Stimulated activated CD8-positive, alpha-beta memory T cell treated with anti-CD3 and anti-CD28 coated beads, Interleukin-15, amount 100 ng/mL, for 48 hours (primary cell): ENCODE measurements at places on chromosomes 16 and 17.

DNA sequence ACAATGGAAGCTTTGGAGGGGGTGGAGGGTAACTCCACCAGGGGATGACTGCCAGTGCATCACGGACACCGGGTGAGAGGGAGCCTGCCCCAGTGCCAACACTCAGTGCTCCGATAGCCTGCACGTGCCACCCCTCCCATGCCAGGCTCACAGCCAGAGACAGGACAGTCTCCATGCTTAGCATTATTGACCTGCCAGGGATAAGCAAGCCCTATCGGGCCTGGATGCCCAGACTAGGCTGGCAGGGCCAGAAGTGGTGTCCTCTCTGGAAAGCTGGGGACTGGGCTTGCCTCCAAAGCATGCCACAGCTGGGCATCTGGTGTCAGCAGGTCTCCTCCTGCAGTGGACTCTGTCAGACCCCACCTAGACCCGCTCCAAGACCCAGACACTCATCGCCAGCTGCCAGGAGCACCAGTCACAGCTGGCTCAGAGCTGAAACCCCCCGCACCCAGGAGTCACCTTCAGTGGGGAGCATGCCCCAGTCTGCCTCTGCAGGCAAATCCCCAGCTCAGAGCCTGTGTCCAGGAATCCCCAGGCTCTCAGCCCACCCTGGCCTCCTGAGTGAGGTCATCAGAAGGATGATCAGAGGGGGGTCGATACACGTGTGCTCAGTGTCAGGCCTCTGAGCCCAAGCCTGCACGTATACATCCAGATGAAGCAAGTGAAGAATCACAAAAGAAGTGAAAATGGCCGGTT, 1.8 kb upstream of the RHBDF1 start:
- DNase-seq: no peak

GRCh38 chr17:4657678-4658077, 16.2 kb upstream of the ALOX15 start:
- no peak for DNase-seq

DNA sequence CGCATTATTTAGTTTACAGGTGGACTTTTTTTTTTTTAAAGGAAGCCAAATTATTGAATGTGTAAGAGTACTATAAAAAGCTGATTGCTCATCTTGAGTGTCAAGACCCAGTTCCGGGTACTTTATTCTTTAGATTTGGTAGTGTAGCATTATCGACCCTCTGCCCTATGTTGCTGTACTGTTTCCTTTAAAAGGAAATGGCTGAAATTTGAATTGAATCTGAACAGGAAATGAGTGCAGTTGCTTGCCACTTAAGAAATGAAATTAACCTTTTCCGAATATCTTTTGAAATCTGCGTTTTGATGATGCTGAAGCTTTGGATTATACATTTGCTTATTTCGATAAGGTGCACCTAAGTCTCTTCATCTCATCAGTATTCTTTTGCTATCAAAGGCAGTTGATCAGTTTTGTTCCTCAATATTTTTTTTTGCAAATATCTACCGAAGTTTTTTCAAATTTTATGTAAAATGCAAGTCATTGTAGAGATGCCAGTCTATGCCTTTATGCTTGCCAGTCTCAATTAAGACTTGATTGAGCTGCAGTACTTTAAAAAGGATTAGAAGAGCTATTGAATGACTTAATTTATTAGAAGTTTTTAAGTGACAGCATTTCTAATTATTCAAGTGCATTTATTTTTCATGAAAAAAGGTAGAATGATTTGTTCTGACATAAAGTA, 1.8 kb downstream of the GGNBP2 start:
- no peak for DNase-seq

- no peak for DNase-seq
Measured at GRCh38 chr17:48465884-48466283, 35.9 kb upstream of the SKAP1 start.

DNA sequence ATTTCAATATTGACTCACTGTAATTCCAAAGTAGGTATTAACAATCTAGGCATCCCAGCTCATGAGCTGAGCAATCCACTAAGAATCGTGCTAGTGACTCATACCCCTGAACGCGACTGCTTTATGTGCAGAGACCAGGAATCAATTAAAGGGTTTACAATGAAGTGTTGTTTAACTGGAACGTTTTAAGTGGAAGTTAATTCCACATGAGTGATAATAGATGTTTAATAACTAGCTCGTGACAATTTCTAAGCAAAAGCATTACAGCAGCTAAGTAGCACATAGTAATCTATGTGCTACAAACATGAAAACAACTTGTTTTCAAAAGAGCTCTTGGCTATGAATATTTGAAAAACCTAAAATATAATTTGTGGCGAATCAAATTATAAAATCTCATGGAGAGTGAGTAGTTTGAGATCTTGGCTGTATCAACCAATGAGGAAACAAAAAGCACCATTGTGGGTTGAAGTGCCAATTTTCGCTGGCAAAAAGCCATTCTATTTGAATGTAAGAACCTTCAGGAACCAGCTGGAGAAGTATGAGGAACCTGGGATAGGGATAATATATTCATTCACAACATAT, 9.4 kb downstream of the GJC1 start:
- DNase-seq: no peak

DNA sequence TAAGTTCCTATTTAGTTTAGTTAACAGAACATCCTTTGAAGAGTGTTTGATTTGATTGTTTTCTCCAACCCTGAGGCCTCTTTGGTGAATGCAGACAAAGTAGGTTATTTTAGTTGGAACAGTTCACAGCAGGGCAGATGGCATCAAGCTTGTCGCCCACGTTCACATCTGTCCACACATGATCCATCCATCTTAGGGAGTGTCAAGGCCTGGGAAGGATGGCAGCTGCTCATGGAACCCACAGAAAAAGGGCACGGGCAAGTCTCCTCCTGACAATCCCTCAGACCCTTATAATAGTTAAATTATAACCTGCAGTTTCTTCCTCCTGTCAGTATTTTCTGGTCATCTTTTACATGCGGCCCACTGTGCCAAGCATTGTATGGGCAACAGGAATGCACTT, 60.2 kb downstream of the KNOP1 start:
- no peak for DNase-seq

DNA sequence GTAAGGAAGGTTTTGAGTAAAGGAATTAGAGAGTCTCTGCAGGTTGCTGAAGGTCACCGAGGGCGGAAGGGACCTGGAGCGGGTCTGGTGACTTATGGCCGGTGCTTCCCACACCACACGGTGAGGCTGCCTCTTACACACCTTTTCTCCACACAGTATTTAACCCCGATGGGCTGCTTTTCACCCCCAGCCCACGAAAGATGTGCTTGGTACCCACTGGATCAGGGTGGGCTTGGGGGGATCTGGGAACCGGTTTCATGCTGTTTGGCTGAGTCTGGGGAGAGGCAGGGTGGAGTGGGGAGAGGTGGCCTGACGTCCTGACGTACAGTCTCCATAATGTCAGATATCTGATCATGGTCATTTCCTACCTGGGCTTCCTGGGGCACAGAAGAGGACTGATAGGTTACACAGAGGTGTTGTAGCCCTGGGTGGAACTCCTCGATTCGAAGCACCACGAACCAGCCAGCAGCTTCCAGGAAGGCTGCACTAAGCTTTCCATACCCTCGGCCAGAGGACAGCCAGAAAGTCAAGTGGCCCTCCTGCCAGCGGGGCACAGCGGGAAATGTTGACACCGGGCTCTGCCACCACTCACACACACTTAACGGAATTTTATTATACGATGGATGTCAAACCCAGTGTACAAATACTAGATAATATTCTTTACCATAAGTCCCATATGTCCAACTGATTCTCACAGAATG, 34.0 kb downstream of the OR1D5 start:
- DNase-seq: no peak

DNA sequence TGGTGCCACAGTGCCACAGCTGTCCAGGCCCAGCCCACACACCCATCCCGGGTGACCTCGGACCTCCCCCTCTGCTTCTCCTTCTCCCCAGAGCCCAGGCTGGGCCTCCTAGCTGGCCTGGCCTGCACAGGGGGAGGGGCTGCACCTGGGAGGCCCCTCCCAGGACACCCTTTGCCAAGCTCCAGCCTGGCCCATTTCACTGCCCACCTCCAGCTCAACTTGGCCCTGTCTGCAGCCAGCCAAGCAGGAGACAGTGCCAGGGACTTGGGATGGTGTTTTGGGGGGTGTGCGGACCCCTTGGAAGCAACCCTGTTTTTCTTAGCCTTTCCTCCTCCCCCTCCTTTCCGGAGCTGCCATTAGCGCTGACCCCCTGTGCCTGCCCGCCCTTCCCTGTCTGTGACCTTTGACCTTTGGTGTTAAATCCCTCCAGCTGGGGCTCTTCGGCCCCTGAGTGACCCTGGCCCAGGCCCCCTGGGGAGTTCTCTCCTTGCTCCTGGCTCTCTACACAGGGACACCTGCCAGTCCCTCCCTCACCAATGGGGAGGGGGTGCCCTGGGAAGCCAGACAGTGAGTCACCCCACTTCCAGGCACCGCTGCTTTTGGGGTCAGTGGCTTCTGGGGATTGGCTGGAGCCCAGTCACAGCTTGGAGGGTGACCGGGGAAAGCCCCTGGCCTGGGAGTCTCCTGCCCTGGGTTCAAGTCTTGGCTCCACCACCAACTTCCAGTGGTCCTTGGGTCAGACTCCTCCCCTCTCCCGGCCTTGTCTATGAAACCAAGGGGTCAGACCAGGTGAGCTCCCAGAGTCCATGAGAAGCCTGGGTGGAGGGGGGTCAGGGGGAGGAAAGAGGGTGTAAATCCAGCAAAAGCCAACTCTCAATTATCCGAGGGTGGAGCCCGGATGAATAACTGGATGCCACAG, 1.9 kb downstream of the GLIS2 start:
- no peak for DNase-seq

DNA sequence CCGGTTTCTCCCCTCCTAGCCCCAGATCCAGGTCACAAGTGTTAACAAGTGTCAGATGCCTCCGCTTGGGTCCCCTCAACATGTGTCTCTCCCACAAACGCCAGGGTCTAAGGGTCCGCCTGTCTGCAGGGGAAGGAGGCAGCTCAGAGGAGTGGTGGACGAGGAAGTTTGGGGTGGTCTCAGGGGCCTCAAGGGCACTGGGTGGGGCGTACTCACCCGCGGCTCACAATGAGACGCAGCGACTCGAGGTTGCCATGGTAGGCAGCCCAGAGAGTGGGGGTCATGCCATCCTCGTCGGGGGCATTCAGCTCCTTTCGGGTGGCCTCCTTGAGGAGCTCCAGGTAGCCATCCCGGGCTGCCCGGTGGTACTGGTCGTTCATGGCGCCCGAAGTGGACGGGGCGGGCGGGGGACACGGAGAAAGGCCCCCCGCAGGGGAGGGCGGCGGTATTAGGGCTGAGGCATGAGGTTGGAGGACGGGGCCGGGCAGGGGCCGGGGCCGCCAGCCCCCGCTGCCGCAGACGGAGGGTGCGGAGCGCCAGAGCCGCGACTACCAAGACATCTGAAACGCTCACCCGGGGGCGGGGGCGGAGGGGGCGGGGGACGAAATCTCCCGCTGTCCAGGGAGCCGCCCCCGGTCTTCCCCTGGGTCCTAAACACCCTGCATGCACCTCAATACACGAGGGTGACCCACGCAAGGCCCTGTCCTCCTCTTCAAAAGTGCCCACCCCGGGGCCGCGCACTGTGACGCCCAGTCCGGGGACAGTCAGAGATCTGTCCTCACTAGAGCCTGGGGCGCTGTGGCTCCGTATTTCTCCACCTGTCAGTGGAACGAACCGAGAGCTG, at the start of gene USH1G:
Gene USH1G (minus strand): TSS at position 562 of the 844 bp plus-strand sequence. CDS start 182 bp downstream, at position 380.
- DNase-seq: no peak

GRCh38 chr17:77382966-77383612, 242.3 kb downstream of the SEC14L1 start:
- DNase-seq: no peak

DNA sequence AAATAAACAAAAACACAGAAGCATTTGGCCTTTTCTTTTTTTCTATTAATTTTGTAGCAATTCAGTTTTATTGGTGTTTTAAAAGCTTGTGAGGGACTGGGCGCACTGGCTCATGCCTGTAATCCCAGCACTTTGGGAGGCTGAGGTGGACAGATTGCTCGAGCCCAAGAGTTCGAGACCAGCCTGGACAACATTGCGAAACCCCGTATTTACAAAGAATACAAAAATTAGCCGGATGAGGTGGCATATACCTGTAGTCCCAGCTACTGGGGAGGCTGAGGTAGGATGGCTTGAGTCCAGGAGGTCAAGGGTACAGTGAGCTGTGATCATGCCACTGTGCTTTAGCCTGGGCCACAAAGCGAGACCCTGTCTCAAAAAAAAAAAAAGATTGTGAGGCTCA, 53.4 kb downstream of the SEC14L1 start:
- no peak for DNase-seq

- DNase-seq: no peak
Measured at GRCh38 chr16:31202414-31203375, at the start of gene PYCARD. Gene PYCARD, minus strand, starts transcription at chr16:31202760. Its CDS starts 70 bp downstream, at chr16:31202690.

DNA sequence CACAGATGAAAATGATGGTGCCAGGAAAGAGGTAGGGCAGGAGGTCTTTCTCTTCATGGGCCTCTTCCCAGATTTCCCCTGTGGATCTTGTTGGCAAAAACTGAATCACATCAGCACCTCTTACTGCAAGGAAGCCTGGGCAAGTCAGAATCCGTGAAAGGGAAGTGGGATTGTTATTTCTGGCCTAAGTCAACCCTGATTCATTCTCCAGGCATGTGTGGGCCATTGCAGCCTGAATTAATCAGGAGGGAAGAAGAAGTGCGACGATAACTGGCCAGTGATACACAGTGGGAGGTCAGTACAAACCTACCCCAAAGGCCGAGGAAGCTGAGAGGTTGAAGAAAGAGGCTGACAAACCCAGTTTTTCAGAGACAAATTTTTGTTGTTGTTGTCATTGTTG, 17.9 kb upstream of the NSMCE1 start:
- no peak for DNase-seq

- no peak for DNase-seq
Measured at GRCh38 chr16:56032072-56032471, 156.9 kb upstream of the CES5A start.

- no peak for DNase-seq
Measured at GRCh38 chr17:11144358-11145233, 96.4 kb upstream of the SHISA6 start.

GRCh38 chr16:82056550-82056896, 21.5 kb downstream of the HSD17B2 start:
- DNase-seq: no peak

DNA sequence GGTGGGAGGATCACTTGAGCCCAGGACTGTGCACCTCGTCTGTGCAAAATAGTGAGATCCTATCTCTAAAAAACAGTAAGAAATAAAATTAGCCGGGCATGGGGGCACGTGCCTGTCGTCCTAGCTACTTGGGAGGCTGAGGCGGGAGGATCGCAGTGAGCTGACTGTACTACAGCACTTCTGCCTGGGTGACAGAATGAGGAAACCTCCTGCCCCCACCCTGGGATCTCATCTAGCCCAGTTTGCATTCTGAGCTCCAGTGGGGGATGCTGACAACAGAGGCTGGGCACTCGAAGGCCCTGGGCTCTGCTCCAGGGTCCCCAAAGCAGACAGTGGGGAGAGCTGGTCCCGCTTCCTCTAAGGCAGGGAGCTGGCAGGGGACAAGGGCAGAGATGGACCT, 7.1 kb downstream of the NAGPA start:
- DNase-seq: no peak

- DNase-seq: peak; percentile 41
Measured at GRCh38 chr17:77609553-77610517, 348.7 kb upstream of the TNRC6C start.

DNA sequence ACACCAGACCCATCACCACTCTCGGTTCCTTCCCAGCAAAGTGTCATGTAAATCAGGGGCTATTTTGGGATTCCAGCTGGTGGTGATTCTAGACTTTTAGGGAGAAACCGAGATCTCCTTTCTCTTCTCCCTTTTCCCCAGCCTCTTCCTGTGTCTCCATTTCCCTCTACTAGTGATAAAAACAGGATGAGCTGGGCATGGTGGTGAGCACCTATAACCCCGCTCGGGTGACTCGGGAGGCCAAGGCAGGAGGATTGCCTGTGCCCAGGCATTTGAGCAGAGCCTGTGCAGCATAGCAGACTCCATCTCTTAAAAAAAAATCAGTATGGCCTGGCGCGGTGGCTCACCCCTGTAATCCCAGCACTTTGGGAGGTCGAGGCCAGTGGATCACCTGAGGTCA, 6.1 kb downstream of the TBX21 start:
- DNase-seq: no peak
